Right atrium auricular region (tissue), 2 donors: ENCODE measurements at places on chromosomes 6 and 20. TPM values are rescaled to one million over a fixed set of nuclear protein-coding genes. Genes with fewer than 3 reads are reported as not detected.
A peak's percentile ranks its signal among the peaks of the same experiment; 100 is the strongest.

GRCh38 chr6:11536795-11537194 lies 754 bp upstream of the TMEM170B start:
- H3K4me1 ChIP-seq, result no peaks in the 10 kb centered on the region
- H3K27me3 ChIP-seq, result no peaks in the 10 kb centered on the region
- peak overlapping the region; percentile 73 for H3K27ac ChIP-seq
- H3K36me3 ChIP-seq, result no peaks in the 10 kb centered on the region

- no peak overlapping the region for H3K4me3 ChIP-seq
- no peak for DNase-seq
These were observed 47.4 kb downstream of the MOCS1 start for GRCh38 chr6:39886871-39887270.

DNA sequence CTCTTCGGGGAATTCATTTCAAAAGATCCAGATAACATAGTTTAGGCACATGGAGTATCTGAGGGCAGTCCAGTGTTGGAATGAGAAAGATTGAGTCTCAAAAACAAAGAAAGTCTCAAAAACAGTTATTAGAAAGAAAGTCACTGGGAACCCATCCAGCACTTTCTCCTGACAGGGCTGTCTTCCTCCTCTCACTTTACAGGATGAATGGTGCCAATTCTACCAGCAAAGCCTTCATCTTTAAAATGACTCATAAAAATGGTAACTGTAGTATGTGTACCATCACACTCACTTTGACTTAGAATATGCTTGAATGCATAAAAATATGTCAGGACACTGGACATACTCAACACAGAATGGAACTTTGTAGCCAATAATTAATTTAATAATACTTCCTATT lies 71.3 kb downstream of the SLC22A3 start:
- H3K36me3 ChIP-seq, result no peaks in the 10 kb centered on the region
- no peaks in the 10 kb centered on the region for H3K27me3 ChIP-seq
- H3K4me1 ChIP-seq, result no peaks in the 10 kb centered on the region
- no peak overlapping the region for H3K27ac ChIP-seq

HMGN4 gene
- 36.1 TPM for total RNA-seq

KCNQ2 gene
- total RNA-seq, result not detected

DNA sequence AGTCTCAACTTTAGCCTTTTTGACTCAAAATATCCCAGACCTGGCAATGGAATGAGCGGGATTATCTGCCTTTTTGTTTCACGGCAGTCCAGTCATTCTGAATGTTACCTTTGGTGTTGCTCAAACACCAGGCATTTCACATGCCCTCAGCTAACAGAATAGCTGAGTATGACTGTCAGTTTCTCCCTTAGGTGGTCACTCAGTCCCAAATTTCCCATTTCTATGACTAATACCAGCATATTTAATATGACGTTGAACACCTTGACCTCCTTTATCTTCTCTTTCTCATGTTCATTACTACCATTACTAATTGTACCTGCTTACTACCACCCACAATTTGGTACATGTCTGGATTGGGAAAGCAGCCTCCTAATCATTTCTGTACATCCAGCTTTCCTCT lies 65.2 kb downstream of the EDN1 start:
- no peaks in the 10 kb centered on the region for H3K4me1 ChIP-seq
- DNase-seq, result no peak
- no peaks in the 10 kb centered on the region for H3K36me3 ChIP-seq

GJA1 gene
- 122 TPM for total RNA-seq
